ENCODE measurements at places on chromosomes 12 and 14.

DNA sequence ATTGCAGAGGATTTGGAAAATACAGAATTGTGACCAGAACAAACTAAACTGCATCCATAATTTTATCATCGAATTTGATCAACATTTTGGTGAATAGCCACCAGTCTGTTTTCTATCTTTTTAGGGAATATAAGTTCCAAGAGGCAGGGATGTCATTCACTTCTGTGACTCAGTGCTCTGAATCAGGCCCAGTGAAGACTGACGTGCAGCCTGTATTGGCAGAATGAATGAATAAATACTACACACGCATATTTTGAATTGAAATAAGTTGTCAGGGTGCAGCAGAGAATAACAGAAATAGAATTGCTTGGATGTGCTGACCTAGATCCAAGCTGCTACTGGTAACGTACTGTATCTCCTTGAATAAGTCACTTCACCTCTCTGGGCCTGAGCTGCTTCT lies 1.3 kb upstream of the EMP1 start:
- DNase-seq: no peak

DNA sequence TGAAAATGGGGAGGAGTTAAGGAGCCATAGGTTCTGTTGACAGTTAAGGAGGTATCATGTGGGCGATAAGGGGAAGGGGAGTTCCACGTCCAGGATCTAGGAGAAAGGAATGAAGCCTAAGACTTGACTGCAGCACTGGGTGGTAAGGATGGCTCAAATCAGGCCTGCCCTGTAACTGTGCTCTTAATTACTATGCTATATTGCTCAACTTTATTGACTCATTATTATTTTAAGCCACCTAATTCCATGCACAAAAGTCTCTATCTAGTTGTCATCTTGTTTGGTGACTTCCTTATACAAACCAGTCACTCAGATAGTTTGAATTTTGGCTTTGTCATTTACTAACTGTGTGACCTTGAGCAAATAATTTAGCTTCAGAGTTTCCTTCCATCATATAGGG lies 242.1 kb upstream of the ARHGAP5 start:
- no peak for DNase-seq

DNA sequence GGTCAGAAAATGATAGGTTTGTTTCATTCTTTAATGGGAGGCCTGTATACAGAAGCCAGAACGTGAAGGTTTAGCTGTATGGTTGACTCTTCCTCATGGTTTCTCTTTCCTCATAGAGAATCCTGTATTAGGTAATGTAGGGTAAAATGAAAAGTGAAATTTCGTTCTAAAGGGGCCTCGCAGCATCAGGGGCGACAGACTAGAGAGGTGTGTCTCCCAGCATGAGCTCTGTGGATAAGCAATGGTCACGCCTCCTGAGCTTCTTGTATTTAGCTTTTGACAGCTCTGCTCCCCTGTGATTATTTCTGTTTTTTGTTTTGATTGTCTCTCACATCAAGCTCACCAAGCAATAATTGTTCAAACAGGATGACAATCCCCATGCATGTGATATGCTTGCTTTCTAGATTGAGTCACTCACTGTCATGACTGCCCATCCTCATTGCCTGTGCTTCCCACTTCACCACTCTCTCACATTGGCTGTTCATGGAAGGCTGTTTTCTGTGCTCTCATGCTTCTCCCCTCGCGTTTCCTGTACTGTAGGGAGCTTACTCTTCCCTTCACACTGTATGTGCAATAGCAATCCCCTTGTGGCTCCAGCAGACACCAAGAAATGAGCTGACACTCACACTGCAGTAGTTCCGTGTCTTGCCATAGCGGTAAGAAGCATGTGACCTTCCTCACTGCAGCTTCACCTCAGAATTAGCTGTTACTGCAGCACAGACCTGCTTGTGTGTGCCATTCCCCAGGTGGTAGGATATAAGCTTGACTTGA lies 44.0 kb downstream of the RAD52 start:
- DNase-seq: no peak

GRCh38 chr12:3168223-3169221 lies 91.3 kb downstream of the TSPAN9 start:
- no peak for DNase-seq

Data from mesenteric fat pad (tissue), 1 donor.